ENCODE measurements at places on chromosomes 16 and 17.

DNA sequence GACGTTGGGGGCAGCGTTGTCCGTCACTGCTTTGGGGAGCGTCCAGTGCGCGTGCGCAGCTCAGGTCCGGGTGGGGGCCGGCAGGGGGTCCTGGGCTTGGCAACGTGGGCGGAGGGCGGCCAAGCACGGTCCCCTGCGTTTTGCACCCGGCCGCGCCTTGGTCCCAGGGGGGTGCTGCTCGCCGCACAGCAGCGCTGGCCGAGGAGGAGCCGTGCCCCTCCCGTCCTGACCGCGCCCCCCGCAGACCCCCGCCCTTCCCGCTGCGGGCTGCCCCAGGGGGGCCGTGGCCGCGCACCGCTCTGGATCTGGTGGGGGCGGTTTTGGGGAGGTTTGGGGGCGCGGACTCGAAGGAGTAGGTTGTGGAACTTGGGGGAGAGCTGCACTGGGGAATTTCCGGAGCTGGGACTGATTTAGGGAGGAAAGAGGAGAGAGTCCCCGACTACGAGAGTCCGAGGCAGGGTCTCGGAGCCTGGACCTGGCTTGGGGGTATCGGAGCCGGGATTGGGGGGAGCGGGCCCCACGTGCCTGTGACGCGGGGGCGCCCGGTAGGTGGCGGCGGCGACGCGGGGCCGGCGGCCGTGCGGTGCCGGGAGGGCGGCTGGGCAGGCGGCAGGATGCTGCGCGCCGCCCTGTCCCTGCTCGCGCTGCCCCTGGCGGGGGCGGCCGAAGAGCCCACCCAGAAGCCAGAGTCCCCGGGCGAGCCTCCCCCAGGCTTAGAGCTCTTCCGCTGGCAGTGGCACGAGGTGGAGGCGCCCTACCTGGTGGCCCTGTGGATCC is at the start of gene SLC9A5:
TSS of gene SLC9A5 (plus strand) at position 579 of the 777 bp plus-strand sequence. CDS start at position 615, 36 bp downstream.
- DNase-seq: no peak

GRCh38 chr16:12907670-12908233 is 6.4 kb downstream of the SHISA9 start:
- DNase-seq: no peak

GRCh38 chr17:68457168-68457538 is at the start of gene WIPI1:
WIPI1 (minus strand) TSS chr17:68457496; CDS start chr17:68457421, 75 bp downstream.
- DNase-seq: no peak

- no peak for DNase-seq
These were observed 71.9 kb upstream of the SEC14L1 start for GRCh38 chr17:77068915-77069314.

DNA sequence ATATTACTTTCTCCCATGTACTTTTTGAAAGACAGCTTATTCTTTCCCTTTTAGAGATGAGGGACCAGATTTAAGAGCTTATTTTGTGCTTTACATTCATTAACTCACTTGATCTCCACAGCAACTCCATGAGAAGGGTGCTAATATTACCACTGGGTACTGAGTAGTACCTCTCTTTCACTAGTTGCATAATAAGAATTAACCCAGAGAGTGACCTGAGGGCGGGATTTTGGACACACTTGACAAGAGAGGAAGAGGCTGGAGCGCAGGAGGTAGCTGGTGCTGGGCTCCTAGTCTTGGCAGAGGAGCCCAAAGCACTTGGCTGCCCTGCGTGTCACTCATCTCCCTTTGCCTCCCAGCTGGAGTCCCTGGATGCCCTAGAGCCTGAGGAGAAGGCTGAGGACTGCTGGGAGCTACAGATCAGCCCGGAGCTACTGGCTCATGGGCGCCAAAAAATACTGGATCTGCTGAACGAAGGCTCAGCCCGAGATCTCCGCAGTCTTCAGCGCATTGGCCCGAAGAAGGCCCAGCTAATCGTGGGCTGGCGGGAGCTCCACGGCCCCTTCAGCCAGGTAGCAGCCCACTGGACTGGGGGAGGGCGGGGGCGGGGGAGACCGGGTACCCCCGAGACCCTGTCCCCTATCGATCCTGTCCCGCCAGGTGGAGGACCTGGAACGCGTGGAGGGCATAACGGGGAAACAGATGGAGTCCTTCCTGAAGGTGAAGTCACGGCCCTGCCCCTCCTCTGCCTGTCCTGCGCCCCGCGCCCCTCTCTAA is 1.7 kb upstream of the MAZ start:
- no peak for DNase-seq
